ENCODE measurements at places on chromosomes 4 and X. TPM values are rescaled to one million over a fixed set of nuclear protein-coding genes. Genes with fewer than 3 reads are reported as not detected.

DUSP21 gene
- not detected for total RNA-seq

JCHAIN gene
- total RNA-seq: not detected

GLUD2 gene
- total RNA-seq: 2.4 TPM

VCX3B gene
- total RNA-seq: not detected

NDST3 gene
- not detected for total RNA-seq

AKAP17A gene
- total RNA-seq: 40.5 TPM

ANXA3 gene
- total RNA-seq: 84.9 TPM

TIMM8A gene
- total RNA-seq: 26.8 TPM

CLDN34 gene
- not detected for total RNA-seq

SPATA18 gene
- 4.6 TPM for total RNA-seq

CSAG2 gene
- total RNA-seq: not detected

AKAP14 gene
- not detected for total RNA-seq

TLR1 gene
- total RNA-seq: 0.14 TPM

All from A549 treated with dexamethasone at 1 μM for 4 hours (cell line).